ENCODE measurements at places on chromosomes 16 and 17. TPM values are rescaled to one million over a fixed set of nuclear protein-coding genes. Genes with fewer than 3 reads are reported as not detected.

Gene ZNF205
- not detected for polyA plus RNA-seq

Gene TERB1
- not detected for polyA plus RNA-seq

Gene CDT1
- polyA plus RNA-seq = 0.26 TPM

Gene ZACN
- 4.1 TPM for polyA plus RNA-seq

Gene SKAP1
- polyA plus RNA-seq = 264 TPM

Gene FAM171A2
- 0.28 TPM for polyA plus RNA-seq

Gene ABCA10
- polyA plus RNA-seq = not detected

Gene KIFC3
- polyA plus RNA-seq = 0.82 TPM

Gene SMIM36
- polyA plus RNA-seq = not detected

Gene SLC6A2
- not detected for polyA plus RNA-seq

Gene TRIM72
- polyA plus RNA-seq = not detected

Gene CASKIN1
- polyA plus RNA-seq = not detected

Gene HCRT
- polyA plus RNA-seq = not detected

Gene TLCD3A
- polyA plus RNA-seq = 5.2 TPM

Gene HOXB9
- not detected for polyA plus RNA-seq

Gene PYDC1
- polyA plus RNA-seq = not detected

Gene DYNLRB2
- 0.83 TPM for polyA plus RNA-seq

Gene CES1
- polyA plus RNA-seq = 4.9 TPM

Gene CDH13
- not detected for polyA plus RNA-seq

Gene BIRC5
- polyA plus RNA-seq = 0.69 TPM

Gene TMEM114
- polyA plus RNA-seq = not detected

Gene WFIKKN2
- polyA plus RNA-seq = not detected
